Nephron progenitor cell (in vitro differentiated cells): ENCODE measurements at places on chromosomes 13 and 19.

GRCh38 chr13:21054313-21054712 is 7.1 kb downstream of the LATS2 start:
- DNase-seq, result no peak

DNA sequence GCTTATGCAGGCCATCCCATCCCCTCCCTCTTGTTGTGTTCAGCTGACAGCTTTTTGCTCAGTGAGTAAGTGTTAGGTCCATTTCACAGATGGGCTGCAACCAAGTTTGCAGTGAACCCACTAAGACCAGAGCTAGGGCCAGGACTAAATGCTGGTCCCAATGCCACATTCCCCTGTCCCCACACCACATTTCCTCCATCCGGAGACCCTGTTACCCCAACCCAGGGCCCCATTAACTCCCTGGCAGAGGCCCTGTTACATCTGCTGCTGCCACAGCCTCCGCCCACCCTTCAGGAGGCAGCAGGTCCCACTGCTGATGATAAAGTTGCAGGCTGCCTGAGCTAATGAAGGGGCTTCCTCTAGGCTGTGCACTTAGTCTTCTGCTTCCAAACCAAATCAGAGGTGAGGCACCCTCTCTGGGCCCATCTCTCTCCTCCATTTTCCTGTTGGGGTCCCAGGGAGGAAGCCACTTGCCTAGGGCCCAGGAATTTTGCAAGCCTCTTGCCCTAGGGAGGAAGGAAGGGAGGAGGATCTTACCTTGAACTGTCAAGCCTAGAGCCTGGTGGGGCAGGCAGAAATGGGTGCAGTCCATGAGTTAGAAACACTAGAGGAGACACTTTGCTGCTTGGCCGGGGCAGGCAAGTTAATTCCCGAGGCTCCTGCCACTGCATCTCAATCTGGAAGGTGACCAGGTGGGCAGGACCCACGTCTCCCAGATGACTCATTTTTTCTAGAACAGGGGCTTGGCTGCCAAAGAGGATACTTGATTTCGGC is 3.4 kb upstream of the USF2 start:
- no peak for DNase-seq

DNA sequence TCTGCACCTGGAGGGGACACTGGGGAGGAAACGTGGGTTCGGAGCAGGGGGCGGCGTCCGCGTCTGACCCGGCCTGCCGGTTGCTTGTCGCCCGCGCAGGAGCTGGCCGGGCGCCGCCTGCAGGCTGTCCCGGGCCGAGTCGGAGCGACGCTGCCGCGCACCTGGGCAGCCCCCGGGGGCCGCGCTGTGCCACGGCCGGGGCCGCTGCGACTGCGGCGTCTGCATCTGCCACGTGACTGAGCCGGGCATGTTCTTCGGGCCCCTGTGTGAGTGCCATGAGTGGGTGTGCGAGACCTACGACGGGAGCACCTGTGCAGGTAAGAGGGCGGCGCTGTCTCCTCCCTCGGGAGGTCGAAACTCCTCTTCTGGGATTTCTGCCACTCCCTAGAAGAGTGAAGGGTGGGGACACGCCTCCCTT is 1.3 kb downstream of the ITGBL1 start:
- DNase-seq, result no peak

DNA sequence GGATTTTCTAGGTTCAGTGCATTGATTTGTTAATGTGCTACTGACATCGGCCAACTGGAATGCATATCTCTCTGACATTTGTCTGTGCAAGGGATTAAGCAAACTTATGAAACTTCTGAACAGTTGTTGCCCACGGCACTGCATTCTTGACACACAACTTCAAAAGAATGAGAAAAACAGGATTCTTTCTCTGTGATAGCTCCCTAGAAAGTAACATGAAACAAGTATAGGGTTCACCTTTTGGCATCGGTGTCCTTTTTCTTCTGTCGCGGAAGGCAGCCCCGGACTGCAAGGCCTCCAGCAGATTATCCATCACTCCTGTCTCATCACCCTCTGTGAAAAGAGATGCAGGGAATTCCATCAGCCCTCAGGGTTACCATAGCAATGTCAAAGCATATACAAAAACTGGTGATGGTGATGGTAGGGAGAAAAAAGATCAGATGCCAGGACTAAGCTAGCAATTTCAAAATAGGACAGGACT is 389.2 kb downstream of the DIAPH3 start:
- DNase-seq, result peak; percentile 25

DNA sequence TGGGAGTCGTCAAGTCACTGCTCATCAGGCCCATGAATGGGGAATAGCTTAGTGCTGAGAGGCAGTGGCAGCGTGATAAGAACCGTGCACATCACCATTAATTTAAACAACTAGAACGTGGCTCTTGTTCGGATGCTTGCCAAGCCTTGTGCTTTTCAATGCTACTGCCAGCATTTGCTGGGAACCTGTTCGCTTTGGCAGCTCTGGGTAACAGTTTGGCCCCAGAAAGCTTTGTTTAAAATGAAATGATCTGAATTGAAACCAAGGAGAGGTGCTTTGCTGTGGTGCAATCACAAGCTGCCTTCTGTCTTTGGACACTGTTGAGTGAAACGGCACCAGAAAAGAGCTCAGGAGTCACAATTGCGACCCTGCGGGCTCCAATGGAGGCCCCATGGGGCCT is 53.5 kb upstream of the OLFM4 start:
- no peak for DNase-seq

- DNase-seq, result peak; percentile 37
Observed at GRCh38 chr13:87123987-87124784, 547.0 kb upstream of the SLITRK5 start.

DNA sequence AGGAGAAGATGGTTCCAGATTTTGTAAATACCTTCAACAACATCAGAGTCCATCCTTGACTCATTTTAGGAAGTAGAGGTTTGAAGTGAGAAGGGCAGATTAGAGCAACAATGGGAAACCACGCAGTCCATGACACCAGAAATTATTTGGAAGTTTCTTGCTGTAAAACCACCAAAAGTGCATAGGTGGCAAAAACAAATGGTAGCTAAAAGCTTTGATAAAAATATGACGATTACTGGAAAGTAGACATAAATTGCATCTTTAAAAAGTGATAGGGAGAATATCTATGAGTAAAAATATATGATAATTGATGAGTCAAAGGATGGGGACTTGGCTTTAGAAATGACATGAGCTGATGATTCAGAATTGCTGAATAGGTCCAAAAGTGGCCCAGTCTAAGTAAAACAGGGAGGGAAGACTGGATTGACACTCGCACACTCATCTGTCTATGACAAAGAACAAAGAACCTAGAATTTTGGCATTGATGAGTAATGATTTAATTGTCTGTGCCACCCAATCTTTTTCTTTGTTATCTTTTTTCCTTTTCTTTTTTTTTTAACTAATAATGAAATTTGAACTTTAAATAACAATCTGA is 472.2 kb downstream of the MYO16 start:
- DNase-seq, result no peak

DNA sequence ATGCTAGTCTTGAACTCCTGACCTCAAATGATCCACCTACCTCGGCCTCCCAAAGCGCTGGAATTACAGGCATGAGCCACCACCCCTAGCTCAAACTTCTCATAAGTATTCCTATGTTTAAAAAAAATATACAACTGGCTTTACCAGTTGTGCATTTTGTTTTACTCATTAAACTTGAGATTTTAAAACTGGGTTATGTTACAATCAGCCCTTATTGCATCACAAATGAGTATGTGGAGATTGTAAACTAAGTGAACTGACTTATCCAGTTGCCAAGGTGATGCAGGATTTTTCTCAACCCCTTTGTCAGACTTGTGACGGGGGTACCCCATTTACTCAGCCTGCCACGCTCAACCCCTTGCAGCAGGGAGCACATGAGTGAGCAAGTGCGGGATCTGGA is 14.4 kb upstream of the GTF2F2 start:
- DNase-seq, result no peak

GRCh38 chr19:38697197-38697596 is 47.1 kb downstream of the CAPN12 start:
- DNase-seq, result no peak

GRCh38 chr13:112069061-112069844 is 2.3 kb downstream of the SOX1 start:
- DNase-seq, result peak; percentile 27

DNA sequence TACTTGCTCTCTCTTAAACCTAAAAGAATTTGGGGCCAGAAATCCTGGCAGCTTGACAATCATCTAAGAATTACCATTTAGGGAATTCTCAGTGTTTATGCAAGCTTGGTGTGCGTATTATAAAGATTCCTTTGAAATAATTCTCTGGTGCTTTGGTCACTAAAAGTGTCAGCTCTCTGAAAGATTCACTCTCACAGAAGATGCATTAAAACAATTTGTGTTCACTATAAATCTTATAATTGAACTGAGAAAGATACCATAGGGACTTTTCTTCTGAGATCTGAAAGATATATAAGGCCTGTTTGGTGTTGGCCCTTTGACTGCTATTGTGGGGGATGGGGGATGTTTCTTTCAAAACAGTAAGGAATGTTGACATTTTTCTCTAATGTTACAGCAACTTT is 27.3 kb downstream of the EPSTI1 start:
- DNase-seq, result no peak

DNA sequence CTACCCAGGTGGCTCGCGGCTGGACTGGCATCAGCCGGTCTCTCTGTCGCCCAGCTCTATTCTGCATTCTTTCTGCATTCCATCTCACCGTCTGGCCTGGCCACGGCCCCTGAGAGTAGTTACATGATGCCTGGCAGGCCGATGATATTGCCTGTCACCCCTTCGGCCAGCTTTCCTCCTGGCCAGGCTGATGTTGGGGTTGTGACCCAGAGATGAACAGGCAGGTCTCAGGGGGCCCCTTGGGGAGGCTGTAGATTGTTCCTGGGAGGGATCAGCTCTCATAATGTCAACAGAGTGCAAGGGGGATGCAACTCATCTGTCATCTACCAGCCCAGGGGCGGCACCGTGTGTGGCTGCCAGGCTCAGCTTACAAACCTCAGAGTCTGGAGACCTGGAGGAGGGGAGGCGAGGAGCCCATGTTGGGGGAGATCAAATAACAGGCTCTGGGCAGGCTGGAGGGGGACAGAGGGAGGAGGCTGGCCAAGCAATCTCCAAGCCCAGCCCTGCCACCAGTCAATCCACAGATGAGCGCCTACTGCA is 13.6 kb upstream of the FBXO17 start:
- DNase-seq, result peak; percentile 80

DNA sequence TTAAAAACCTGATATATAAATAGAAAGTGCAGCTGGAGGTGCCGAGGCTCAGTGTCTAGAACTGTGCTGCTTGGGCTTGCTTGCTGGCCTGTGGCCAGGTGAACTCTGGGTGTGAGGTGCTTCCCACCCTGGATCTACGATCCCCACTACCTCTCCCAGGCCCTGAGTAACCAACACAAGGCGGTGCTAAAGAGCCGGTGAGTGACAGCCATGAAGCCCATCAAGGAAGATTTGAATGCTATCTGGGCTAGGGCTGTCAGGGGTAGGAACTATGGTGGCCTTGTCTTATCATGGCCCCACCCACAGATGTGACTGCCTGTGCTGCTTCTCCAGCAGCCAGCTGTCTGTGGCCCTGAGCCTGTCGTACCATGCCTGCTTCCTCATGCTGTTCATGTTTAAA is 25.6 kb upstream of the ZNF91 start:
- no peak for DNase-seq

DNA sequence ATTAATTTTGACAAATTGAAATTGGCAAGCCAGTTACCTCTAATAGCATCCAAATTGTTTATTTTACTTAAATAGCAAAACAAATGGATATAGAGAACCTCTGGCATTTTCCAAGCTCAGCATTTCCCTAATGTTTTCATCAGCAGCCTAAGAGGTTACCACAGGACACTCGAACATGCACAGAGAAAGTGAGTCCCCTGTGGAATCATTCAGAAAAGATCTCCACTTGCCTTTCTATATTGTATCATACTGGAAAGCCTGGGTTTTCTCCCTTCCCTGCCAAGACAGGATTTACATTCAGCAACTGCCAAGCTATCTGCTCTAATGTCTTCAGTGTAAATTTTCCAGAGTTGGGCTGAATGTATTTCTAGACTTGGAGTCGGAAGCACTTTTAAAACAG is 188.9 kb downstream of the KCTD12 start:
- DNase-seq, result no peak

DNA sequence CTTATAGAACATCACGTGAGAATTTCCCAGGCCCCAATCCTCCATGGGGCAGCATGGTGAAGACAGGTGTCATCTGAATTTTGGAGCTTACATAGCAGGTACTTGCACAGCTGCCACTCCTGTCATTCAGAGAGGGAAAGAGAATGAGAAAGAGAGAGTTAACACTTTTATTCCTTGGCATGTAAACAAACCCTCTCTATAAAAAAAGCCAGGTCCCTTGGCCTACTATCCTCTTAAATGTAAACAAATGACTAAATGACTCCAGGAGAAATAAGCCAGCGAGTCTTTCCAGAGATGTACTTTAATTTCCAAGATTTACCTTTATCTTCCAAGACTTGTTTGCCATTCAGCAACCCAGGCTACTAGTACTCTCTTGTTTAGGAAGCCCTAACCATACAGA is 195.3 kb upstream of the HTR2A start:
- DNase-seq, result no peak

GRCh38 chr13:49110913-49111170 is 109.3 kb upstream of the MLNR start:
- no peak for DNase-seq

DNA sequence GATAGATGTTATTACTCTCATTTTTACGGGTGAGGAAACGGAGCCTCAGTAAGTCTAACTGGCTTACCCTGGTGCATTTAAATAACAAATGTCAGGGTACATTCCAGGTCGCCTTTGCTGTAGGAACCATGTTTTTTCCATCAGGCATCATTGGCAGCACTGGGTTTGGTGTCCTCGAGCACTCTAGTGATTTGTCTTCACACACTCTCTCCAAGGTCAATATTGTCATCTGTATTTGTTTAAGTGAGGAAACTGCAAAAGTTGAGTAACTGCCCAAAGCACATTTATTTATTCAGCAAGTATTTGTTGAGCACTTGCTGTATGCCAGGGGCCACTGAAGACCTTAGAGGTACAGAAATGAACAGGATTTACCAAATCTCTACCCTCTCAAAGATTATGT is 78.6 kb downstream of the DCT start:
- no peak for DNase-seq

DNA sequence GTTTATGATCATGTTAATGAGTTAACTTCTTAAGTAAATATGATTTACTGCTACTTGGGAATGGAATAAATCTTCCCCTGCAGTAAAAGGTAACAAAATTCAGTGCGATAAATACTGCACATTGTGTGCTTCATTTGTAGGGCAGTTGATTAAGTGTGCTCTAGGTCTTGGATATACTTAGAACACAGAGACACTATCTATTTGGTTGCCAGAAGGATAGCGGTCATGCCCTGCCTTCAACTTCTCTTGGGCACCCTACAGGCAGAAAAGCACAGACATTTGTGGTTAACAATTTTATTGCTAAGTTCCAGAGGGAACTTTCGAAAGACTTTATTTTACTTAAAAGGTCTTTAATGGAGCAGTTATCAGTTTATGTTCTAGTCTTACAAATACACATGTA is 605.8 kb downstream of the PCDH9 start:
- DNase-seq, result no peak
